ENCODE measurements at places on chromosomes 7 and 10. TPM values are rescaled to one million over a fixed set of nuclear protein-coding genes. Genes with fewer than 3 reads are reported as not detected.

DNA sequence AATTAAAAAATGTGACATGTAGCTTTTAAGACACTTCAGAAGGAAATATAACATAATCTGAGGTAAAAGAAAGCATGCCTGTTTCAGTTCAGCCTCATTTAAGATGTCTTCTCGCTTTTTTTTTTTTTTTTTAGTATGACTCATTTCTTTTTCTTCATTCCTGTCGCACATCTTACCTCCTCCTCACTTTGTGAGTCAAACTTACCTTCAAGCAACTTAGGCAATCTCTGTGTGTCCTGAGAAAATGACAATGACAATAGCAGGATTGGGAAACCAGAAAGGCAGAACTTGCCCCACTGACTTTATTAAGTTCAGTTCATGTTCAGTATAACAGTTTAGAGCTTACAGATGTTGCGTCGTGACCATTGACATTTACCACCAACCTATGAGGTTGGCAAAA, 7.7 kb downstream of the PTN start:
- no peak overlapping the region for H3K27ac ChIP-seq
- H3K36me3 ChIP-seq: no peaks in the 10 kb centered on the region
- H3K27me3 ChIP-seq: no peaks in the 10 kb centered on the region
- no peaks in the 10 kb centered on the region for H3K4me1 ChIP-seq
- H3K4me3 ChIP-seq: no peak overlapping the region

DNA sequence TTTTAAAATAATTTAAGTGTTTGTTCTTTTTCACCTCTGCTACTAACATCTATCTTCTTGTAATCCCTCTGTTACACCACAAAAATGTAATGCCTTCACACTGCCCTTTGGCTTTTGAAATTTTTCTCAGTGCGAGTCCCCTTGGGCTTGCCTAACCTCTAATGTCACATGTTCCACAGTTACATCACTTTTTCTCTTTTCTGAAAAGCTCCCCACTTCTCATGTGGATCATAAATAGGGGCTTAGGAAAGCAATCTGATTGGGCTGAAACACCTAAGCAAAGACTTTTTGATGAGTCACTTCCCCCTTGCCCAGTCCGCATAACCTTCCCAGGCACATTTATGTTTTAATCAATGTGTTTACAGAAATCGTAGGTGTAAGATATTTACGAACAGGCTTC, 288.2 kb downstream of the IPMK start:
- DNase-seq: peak; percentile 16
- no peaks in the 10 kb centered on the region for H3K27me3 ChIP-seq
- no peaks in the 10 kb centered on the region for H3K4me1 ChIP-seq
- H3K27ac ChIP-seq: no peak overlapping the region
- H3K4me3 ChIP-seq: no peak overlapping the region

GRCh38 chr7:5657901-5658300, 123.6 kb downstream of the RNF216 start:
- H3K4me3 ChIP-seq: no peak overlapping the region
- H3K27ac ChIP-seq: no peak overlapping the region
- DNase-seq: no peak
- H3K36me3 ChIP-seq: no peaks in the 10 kb centered on the region

- H3K4me3 ChIP-seq: no peak overlapping the region
- no peaks in the 10 kb centered on the region for H3K36me3 ChIP-seq
- peak overlapping the region; percentile 0 for H3K27ac ChIP-seq
- no peaks in the 10 kb centered on the region for H3K4me1 ChIP-seq
These were observed 6.1 kb upstream of the SLC25A13 start for GRCh38 chr7:96328016-96328415.

DNA sequence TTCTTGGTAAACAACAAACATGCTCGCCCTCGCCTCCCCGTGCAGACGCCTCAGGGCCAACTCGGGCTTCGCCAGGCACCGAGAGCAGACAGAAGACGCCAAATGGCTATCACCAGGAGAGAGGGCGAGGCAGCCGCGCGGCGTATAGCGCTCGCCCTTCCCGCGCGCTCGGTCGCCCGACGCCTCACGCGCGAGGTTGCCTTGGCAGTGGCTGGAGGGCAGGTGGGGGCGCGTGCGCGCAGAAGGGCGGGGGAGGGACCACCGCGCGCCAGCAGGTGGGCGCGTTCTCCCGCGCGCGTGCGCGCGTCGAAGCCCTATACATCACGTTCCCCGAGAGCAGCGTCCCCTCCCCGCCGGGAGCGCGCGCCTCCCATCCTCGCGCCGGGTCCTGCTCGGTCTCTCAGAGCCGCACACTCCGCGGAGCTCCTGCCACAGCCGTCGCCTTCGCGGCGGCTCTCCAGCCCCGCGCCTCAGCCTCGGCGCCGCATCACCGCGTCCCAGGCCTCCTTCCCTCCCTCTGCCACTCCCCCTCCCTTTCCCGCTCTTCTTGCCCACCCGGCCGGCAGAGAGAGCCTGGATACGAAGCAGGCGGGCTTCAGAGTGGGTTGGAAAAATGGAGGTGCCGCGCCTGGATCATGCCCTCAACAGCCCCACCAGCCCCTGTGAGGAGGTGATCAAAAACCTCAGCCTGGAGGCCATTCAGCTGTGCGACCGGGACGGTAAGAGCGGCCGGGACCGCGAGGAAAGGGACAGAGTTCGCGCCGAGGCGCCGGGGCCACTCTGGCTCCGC, at the start of gene PHYHIPL:
TSS of gene PHYHIPL (plus strand) at position 403 of the 790 bp plus-strand sequence. CDS start at position 614, 211 bp downstream.
- H3K4me3 ChIP-seq: peak within 1 kb of the TSS; percentile 73
- H3K4me1 ChIP-seq: no peaks in the 10 kb centered on the region
- H3K27ac ChIP-seq: peak within 1 kb of the TSS; percentile 65
- no peaks in the 10 kb centered on the region for H3K36me3 ChIP-seq

DNA sequence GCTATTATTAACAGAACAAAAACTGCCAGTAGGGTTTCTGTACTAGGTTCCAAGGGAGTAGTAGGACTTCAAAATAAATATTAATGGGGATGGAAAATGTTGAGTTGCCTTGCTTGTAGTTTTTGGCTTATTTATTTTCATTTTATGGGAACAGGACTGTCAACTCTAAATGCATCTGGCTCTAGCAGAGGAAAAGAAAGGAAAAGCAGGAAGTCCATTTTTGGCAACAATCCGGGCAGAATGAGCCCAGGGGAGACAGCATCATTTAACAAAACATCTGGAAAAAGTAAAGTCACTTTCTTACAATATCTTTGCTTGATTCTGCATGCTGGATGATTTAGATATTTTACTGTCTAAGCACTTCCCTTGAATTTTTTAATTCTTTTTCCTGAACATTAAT, 69.4 kb downstream of the NOC3L start:
- H3K36me3 ChIP-seq: no peaks in the 10 kb centered on the region
- no peaks in the 10 kb centered on the region for H3K27me3 ChIP-seq
- no peaks in the 10 kb centered on the region for H3K4me1 ChIP-seq
- H3K27ac ChIP-seq: no peak overlapping the region
- peak; percentile 10 for DNase-seq

DNA sequence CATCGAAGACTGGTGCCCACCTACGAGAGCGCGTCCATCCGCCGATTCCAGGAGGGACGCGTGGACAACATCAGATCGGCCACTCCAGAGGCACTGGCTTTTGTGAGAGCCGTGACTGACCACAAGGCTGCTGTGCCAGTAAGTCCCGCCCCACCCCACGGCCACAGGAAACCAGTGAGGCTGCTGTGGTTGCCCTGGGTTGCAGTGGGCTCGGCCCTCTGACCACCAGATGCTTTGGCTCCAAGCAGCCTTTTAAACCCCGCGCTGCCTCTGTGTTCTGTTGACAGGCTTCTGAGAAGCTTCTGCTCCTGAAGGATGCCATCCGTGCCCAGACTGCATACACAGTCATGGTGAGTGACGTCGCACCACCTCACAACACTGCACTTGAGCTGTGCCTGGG, 24.4 kb upstream of the C10orf53 start:
- no peak for DNase-seq
- H3K27ac ChIP-seq: no peak overlapping the region
- no peak overlapping the region for H3K4me3 ChIP-seq
- peaks cover 7% of the 10 kb centered on the region for H3K4me1 ChIP-seq

- DNase-seq: no peak
- H3K4me1 ChIP-seq: no peaks in the 10 kb centered on the region
These were observed 167.0 kb downstream of the SFMBT2 start for GRCh38 chr10:7243873-7244272.

- DNase-seq: peak; percentile 1
- no peaks in the 10 kb centered on the region for H3K27me3 ChIP-seq
- no peak overlapping the region for H3K27ac ChIP-seq
- H3K4me1 ChIP-seq: peaks cover 10% of the 10 kb centered on the region
- no peaks in the 10 kb centered on the region for H3K36me3 ChIP-seq
These were observed 3.0 kb upstream of the DNAAF5 start for GRCh38 chr7:723541-723940.

Gene CYP3A7
- 803 TPM for total RNA-seq

Gene PAPOLB
- not detected for total RNA-seq

DNA sequence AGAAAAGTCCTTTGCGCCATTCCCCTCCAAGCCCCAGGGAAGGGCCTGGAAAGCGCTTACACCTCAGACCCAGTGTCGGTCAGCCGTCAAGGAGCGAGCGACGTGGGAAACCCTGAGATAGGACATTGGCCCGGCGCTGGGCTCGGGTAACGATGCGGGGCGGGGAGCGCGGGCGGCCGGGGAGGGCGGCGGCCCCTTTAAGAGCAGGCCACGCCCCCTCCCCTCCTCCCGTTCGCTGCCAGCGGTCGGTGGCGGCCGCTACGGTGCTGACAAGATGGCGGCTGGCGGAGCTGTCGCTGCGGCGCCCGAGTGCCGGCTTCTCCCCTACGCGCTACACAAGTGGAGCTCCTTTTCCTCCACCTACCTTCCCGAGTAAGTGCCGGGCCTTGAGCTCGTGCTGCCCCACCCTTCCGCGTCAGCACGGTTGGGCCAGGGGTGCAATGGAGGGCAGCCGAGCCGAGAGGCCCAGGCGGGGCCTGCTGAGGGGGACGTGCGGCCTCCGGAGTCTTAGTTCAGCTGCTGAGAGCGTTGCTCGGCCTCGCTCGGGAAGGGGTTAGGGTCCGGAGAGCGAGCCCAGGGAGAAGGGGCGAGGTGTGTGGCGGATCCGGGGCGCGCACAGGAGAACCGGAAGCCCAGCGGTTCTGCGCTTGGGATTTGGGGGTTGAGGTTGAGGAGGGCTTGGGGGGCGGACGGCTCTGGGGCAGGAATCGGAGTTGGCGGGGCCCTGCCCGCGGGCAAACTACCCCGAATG, at the start of gene MKLN1:
TSS of gene MKLN1 (plus strand) at position 251 of the 751 bp plus-strand sequence. CDS start at position 275, 24 bp downstream.
- no peaks in the 10 kb centered on the region for H3K36me3 ChIP-seq
- DNase-seq: peak; percentile 98
- peak within 1 kb of the TSS; percentile 99 for H3K27ac ChIP-seq

Gene SFR1
- 7.3 TPM for total RNA-seq

Gene PTPRZ1
- 5.0 TPM for total RNA-seq

DNA sequence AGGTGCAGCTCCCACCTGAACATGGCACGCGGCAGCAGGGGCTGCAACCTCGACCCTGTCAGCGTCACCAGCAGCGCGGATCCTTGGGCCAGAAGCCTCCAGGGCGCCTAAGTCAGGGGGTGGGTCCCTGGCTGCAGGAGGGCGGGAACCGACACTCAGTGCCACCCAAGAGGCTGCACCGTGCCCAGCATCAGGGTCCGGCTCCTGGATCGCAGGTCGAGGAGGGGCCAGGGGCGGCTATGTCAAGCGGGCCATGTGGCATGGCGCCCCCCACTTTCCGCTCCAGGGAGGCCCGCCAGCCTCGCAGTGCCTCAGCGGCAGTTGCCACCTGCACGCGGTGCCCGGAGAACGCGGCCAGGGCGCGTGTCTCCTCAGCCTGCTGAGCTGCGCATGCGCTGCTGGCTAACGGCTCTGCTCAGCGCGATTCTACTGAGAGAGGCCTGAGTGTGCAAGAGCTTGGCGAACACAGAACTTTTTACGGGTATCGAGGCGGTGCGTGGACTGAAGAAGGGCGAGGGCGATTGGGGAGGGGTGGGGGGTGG, at the start of gene ANKRD30A:
TSS of gene ANKRD30A (plus strand) at position 408 of the 542 bp plus-strand sequence. CDS start 190 bp downstream, outside the sequence.
- no peaks in the 10 kb centered on the region for H3K4me1 ChIP-seq
- no peaks in the 10 kb centered on the region for H3K27me3 ChIP-seq
- H3K36me3 ChIP-seq: no peaks in the 10 kb centered on the region
- H3K27ac ChIP-seq: no peak within 1 kb of the TSS
- H3K4me3 ChIP-seq: no peak within 1 kb of the TSS

Gene ZNF804B
- total RNA-seq: not detected

GRCh38 chr7:113263749-113264148, 145.4 kb upstream of the SMIM30 start:
- no peak overlapping the region for H3K27ac ChIP-seq
- no peak for DNase-seq
- H3K36me3 ChIP-seq: no peaks in the 10 kb centered on the region
- H3K4me3 ChIP-seq: no peak overlapping the region
- no peaks in the 10 kb centered on the region for H3K4me1 ChIP-seq
- no peaks in the 10 kb centered on the region for H3K27me3 ChIP-seq

Gene TET1
- total RNA-seq: 13.6 TPM

DNA sequence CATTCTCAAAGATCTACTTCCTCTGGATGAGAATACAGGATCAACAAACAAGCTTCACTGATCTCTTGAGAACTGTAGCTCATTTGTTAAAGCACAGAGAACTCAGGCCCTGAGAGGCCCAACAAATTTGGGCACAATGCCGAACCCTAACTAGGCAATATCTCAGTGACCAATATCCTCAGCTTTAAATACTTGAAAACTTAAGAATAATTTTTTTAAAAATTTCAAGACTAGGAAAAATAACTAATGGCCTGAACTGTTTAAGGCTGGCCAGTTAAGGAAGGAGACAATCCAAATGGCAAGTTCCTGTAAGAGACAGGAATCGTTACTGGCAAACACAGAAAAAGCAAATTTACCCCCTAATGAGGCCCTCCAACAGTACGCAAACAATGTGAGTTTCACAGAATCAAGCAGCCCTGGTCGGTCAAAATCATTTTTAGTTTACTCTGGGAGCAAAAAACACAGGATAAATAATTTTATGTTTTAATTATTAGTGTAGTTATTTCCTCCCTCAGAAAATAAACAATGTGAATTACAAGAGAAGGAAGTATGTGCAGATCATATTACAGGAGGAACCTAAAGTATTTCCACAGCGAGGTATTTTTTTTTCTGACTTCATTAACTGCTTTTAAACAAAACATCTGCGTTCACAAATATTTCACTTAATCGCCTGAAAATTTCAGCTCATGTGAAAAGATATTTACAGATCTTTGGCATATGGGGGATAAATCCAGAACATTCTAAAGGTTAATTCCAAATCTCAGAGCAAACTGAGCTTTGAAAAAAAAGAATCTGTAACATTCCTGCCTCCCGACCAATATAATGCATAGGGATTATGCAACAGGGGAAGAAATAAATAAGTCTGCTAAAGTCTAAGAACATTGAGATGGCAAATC, 39.5 kb downstream of the NT5C2 start:
- no peaks in the 10 kb centered on the region for H3K27me3 ChIP-seq
- peak overlapping the region; percentile 85 for H3K27ac ChIP-seq
- peak overlapping the region; percentile 5 for H3K4me3 ChIP-seq
- DNase-seq: no peak

GRCh38 chr10:132705943-132706342, 80.0 kb downstream of the NKX6-2 start:
- no peaks in the 10 kb centered on the region for H3K4me1 ChIP-seq
- no peak for DNase-seq
- H3K27ac ChIP-seq: no peak overlapping the region

DNA sequence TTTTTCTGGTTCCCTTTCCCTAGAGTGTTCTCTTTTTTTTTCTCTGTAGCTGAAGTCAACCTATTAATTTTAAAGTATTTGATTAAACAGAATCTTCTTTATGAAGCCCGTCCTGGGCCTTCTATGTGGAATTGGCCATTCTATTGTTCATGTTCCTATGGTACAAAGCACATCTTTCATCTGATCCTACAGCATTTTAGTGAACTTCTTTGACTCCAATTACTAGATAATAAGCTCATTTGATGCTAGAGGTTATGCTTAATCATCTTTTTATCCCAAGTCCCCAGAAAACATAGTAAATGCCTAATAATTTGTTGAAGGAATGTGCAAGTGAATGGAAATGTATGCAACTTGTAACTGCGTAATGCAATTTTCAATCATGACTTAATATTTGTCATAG, 472.0 kb upstream of the KLF6 start:
- H3K27ac ChIP-seq: no peak overlapping the region
- DNase-seq: no peak
- H3K4me1 ChIP-seq: peaks cover 7% of the 10 kb centered on the region
- H3K4me3 ChIP-seq: no peak overlapping the region
- H3K27me3 ChIP-seq: no peaks in the 10 kb centered on the region

Gene UNCX
- not detected for total RNA-seq
